Stimulated activated CD4-positive, alpha-beta T cell treated with anti-CD3 and anti-CD28 coated beads, TNF-alpha, amount 100 ng/mL, for 4 hours (primary cell): ENCODE measurements at places on chromosomes 6 and 20.
A peak's percentile ranks its signal among the peaks of the same experiment; 100 is the strongest.

- DNase-seq = no peak
These were observed 6.5 kb downstream of the PRPH2 start for GRCh38 chr6:42715871-42716270.

GRCh38 chr20:3865887-3866407, 19.3 kb downstream of the MAVS start:
- no peak for DNase-seq

- DNase-seq = no peak
These were observed 1059.8 kb upstream of the MAP3K7 start for GRCh38 chr6:91646649-91647048.

- DNase-seq = no peak
These were observed 154.5 kb downstream of the HACE1 start for GRCh38 chr6:104705095-104705707.

DNA sequence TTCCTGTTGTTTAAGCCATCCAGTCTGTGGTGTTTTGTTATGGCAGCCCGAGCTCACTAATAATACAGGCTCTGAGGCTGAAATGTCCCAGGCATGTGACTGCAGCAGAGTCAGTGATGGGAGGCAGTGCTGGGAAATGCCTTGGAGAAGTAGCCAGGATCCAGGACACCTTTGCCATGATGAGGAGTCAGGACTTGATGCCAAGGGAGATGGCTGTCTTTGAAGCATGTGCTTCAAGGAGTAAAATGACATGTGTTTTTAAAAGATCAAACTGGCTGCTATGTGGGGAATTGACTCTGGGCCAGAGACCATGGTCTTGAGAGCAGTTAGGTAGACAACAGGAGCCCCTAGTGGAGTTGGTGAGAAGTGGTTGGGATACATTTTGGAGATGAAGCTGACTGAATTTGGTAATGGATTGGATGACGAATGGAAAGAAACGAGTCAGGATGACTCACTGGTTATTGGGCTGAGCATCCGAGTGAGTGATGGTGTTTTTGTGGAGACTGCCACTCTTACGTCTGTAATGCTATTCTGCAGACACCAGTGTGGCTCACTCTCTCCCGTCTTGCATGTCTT, 322.2 kb downstream of the PLCB1 start:
- no peak for DNase-seq

DNA sequence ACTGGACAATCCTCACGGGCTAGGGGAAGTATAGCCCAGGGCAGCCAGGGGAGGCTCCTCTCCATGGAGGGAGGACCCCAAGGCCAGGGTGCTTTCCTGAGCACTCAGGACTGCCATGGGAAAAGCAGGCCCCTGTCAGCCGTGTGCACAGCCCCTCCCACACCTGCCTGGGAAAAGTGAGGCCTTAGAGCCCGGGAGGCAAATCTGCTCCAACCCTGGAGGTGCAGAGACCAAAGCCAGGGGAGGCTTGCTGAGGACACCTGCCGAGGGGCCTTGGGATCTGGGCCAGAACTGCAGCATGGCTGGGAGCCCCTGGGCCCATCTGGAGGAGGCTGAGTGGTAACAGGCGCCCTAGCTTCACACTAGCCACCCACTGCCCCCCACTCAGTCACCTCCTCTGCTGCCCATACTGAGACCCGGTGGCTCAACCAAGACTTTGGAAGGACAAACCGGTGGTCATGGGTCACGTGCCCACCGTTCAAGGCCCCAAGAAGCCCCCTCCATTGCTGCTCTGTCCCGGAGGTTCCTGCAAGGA, 55.2 kb downstream of the YTHDF1 start:
- DNase-seq = no peak

DNA sequence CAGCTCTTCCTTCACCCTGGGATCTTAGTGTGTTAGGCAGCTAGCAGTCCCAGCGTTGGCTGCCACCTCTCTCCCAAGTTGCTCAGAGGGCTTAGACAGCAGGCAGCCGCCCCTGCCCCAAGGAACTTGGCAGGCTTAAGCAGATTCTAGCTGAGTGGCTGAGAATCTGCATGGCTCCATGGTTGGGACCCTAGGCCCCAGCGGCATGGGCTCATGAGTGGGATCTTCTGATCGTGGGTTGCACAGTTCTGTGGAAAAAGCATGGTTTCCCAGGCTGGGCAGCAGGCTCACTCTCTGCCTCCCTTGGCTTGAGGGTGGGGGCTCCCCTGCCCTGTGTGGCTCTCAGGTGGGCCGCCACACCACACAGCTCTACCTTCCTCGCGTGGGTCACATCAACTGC, 1624.9 kb downstream of the GRIK2 start:
- DNase-seq = no peak

- no peak for DNase-seq
These were observed 3.5 kb upstream of the SYNJ2 start for GRCh38 chr6:157978021-157978783.

GRCh38 chr6:106538145-106538544, 91.2 kb downstream of the RTN4IP1 start:
- no peak for DNase-seq

DNA sequence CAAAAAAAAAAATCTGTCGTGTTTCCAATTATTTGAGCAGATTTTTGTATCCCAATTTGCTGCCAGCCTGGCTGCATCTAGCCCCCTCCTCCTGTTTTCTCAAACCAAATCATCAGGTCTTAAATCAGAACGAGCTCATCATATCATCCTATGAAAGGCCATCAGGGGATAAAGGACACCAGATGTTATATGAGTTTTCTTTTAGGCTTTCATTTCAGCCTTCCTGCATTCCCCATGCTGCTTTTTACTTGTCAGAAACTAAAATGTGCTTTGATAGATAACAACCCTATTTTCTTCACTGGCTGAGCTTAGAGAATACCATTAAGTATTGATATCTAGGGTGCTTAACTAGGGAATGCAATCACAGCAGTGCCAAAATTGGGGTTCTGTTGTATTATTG, 968.4 kb upstream of the SLC35B3 start:
- no peak for DNase-seq

DNA sequence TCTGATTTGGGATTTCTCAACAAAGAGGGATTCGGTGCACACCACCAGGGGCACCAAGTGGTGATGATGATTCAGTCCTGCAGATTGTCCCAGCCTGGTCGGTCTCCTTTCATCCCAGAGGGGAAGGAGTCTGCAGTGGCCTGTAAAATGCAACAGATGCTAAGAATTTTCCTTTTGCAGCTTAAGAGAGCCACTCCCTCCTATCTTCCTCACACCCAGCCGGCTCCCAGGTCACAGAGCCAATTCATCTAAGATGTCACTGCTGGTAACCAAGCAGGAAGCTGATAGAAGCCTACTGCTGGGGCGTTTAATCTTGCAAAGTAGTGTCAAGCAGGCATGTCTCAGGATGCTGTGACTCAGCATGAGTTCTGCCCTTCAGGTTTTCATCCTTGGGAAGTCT, 203.8 kb upstream of the LRFN2 start:
- no peak for DNase-seq

- no peak for DNase-seq
These were observed 188.2 kb downstream of the ERMARD start for GRCh38 chr6:169939554-169940164.

GRCh38 chr20:63333241-63333836, 27.8 kb downstream of the CHRNA4 start:
- no peak for DNase-seq

DNA sequence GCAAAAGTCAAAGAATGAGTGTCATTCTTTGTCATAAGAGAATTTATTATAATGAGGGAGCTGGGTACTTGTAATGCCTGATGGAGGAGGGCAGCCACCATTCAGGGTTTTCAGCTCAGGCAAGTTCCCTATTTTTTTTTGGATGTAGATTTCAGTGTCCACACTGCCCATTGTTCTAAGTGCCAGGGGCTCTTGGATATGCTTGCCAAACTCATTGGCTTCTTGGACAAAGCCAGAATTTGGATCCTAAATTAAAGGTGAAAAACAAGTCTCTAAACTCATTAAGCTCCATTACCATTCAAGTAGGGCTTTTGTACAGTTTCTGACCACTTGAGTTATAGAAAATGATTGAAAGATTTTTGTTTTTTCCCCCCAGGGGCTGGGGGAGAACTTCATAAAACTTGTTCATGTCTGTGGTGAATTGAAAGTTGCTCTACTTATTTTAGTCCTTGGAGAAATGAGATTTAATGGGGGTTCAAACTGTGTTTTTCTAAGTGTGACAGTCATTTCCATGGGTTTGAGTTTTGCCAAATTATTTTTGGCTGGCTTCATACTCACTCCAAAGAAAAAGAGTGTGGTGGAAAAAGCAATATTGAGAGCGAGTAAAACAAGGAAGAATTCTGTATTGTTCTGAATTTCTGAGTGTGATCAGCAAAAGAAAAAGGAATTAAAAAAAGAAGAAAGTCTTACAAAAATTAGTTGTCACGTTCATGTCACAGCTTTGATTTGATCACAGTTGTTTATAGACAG, 46.0 kb downstream of the TIAM2 start:
- DNase-seq = no peak

DNA sequence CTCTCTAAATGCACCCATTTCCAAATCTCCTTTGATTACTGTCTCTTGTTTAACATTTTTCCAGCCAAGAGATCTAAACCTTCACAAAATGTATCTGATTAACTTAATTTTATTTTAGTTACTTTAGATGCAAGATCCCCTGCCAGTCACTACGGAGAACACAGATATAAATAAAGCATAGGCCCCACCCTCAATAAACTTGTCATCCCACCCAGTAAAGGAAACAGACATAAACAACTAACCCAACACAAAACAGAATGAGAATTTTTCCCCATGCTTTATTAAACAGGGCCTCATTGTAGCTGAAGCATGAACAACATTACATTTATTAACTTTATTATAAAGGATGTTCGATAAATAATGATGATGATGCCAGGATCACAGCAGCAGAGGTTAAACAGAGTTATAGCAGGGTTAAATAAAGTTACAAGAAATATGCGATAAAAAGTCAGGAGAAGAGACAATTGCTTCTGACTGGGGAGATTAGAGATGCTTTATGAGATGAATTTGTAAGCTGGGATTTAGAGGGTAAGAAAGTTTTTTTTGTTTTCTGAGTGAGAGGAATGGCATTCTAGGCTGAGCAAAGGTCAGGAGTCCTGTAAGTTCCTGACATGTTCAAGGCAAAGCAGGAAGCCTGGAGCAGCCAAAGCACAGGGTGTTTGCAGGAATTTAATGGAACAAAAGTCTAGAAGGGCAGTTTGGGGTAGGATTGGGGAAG, 41.1 kb downstream of the TFAP2A start:
- DNase-seq = no peak

GRCh38 chr6:165718491-165718891, 55.5 kb upstream of the PDE10A start:
- no peak for DNase-seq

DNA sequence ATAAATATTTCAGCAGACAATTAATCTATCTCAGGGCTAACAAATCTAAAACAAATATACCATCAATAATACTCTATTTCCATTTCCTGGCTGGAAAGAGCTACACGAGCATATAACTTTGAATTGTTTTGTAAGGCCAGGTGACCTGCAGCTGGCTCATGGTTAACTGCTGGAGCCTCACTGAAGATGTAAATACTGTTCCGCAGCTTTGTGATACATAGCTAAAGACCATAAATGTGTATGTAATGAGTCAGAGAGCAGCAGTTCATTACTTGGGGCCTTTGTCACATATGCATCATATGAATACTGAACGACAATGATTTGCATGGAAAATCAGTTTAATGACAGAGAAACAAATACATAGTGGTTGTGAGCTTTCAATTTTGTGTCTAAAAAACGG, 109.4 kb upstream of the CCN2 start:
- no peak for DNase-seq

DNA sequence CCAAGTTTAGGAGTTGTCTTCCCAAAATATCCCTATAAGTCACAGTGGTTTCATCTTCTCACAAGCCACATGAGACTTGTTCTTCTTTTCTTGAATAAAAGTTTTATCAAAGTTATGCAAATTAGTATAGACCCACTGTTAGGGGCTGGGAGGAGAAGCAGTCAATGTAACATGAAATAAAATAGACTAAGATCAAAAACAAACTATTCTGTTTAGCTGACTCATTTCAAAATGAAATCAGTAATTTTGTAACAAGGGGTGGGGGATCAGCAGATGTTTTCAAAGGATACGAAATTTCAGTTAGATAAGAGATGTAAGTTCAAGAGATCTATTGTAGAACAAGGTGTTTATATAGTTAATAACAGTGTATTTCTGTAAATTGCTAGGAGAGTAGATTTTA, 339.6 kb upstream of the PRDM1 start:
- DNase-seq = no peak

GRCh38 chr6:136408204-136408603, 118.6 kb upstream of the BCLAF1 start:
- DNase-seq = no peak

DNA sequence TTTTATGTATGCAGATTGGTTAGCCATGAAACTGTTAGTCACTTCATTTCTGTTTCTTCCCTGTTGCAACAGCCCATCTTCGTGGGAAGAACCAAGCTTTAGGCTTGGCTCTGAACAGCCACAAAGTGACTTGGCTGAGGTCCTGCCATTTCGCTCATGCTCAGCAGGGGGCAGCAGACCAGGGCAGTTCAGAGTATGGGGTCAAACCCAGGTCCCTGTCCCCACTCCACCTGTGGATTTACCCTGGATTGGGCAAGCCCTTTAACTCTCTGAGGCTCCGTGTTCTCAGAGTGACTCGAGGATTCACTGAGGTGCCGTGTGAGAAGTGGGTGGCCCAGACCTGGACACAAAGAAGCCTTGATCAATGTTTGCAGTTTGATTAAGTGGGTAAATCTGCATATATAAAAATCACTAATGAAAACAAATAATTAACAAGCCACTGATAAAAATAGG, 19.8 kb upstream of the MAP1LC3A start:
- no peak for DNase-seq

- peak; percentile 56 for DNase-seq
These were observed at the start of gene HLA-DMA for GRCh38 chr6:32952817-32953739. Gene HLA-DMA (minus strand): TSS chr6:32953097. CDS start chr6:32953036, 61 bp downstream.

- no peak for DNase-seq
These were observed 509.9 kb upstream of the ID4 start for GRCh38 chr6:19327241-19327640.
